ENCODE measurements at places on chromosomes 5 and 9.

- DNase-seq: peak; percentile 18
These were observed 289.6 kb downstream of the DTWD2 start for GRCh38 chr5:118698774-118699173.

- DNase-seq: no peak
These were observed 244.7 kb downstream of the SEC61B start for GRCh38 chr9:99466781-99467180.

GRCh38 chr9:16728137-16728508 is 142.3 kb downstream of the BNC2 start:
- no peak for DNase-seq

DNA sequence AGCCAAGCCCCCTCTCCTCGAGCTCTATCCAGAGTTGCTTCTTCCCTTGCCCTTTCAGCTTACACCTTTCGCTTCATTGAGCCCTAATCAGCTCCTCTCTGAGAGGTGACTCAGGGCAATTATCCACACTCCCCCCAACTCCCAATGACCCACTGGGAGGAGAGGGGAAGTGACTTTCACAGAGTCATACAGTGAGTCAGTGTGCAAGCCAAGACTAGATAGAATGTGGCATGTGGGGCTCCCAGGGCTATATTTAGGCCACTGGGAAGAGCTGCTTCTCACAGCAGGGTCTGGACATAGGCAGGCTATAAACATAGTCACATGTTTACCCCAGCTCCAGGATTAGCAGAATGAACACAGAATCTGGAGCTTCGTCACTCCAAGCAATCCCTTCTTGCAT is 57.4 kb downstream of the NRG2 start:
- DNase-seq: peak; percentile 23

- no peak for DNase-seq
These were observed 352.6 kb upstream of the PANK3 start for GRCh38 chr5:168931638-168932345.

- DNase-seq: no peak
These were observed 124.5 kb upstream of the PHYKPL start for GRCh38 chr5:178357121-178357521.

DNA sequence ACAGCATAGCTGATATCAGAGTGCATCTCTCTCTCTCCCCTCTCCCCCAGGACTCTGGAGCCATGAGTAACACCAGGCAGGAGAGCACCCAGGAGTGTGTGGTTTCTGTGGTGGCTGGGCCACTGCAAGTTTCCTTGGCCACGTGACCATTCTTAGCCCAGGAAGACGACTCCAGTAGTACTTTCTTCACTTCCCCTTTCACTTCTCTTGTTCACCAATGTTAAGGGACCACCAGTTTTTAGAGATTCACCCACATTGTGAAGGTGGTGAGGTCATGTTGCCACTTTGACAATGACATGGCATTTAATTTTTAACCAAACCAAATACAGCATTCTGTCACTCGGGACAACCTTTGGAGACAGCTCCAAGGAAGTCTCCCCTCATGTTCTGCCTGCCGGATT is 17.9 kb upstream of the DAPK1 start:
- DNase-seq: no peak

GRCh38 chr5:16160706-16161105 is 18.9 kb downstream of the MARCHF11 start:
- peak; percentile 58 for DNase-seq

GRCh38 chr5:117058740-117059139 is 484.1 kb upstream of the SEMA6A start:
- no peak for DNase-seq

- no peak for DNase-seq
These were observed 17.5 kb downstream of the TNIP1 start for GRCh38 chr5:151063142-151063989.

DNA sequence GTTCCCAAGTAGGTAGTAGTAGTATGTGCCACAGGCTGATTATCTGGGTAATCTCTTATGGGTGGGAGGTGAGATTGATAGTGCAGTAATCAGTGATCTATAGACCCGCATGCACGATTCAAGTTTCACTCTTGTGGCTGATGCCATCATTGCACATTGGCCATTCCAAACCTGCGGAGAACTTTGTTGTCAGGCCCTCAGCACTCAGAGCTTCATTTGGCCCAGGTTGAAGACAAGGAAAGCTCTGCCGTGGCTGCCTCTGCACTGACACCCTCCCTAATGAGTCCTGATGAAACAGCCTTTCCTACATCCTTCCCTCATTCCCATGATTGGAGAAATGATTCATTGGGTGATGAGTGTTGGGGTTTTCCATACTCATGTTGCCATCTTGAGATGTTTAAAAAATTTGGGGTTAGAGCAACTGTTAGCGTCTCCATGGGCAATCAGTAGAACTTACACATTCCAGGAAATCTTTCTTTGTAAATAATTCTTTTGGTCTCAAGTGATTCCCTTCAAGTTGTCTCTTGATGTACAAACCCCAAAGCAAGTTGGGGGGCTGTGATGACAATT is 22.9 kb downstream of the PROP1 start:
- DNase-seq: no peak

- DNase-seq: peak; percentile 47
These were observed 21.1 kb downstream of the CORO2A start for GRCh38 chr9:98171176-98171925.

- no peak for DNase-seq
These were observed 8.2 kb downstream of the TMEM232 start for GRCh38 chr5:110718311-110718710.

DNA sequence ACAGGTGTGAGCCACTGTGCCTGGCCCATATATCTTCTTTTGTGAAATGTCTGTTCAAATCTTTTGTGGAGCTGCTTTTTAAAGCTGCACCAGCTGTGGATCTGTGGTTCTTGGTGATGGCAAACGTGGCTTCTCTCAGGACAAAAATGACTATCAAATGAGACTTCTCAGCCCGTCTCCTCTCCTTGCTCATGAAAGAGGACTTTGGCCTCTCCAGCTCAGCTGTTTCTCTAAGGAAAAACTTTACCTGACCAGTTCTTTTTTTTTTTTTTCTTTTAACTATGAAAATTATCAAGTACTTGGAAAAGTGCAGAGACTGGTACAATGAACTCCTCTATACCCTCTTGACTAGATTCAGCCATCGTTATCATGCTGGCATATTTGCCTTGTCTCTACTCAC is 44.8 kb downstream of the RALGPS1 start:
- no peak for DNase-seq

GRCh38 chr5:150781706-150782614 is 3.4 kb downstream of the SMIM3 start:
- DNase-seq: no peak

DNA sequence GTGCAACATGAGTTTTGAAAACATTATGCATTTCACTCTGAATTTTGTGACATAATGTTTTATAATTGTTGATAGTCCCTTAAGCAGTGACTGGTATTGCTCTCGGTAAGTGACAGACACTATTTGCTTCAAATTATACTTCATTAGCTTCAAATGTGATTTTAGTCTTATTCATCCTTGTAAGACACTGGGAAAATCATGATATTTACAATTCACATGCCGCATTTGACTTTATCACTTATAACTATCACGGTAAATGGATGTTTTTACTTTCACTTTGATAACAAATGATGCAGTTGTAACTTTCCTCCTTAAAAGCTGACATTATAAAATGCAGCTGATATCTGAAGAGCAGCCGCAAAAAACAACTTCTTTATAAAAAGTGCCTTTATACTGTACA is 44.1 kb upstream of the ITGA2 start:
- DNase-seq: no peak

- DNase-seq: no peak
These were observed 212.8 kb downstream of the NXNL2 start for GRCh38 chr9:88747768-88748167.

DNA sequence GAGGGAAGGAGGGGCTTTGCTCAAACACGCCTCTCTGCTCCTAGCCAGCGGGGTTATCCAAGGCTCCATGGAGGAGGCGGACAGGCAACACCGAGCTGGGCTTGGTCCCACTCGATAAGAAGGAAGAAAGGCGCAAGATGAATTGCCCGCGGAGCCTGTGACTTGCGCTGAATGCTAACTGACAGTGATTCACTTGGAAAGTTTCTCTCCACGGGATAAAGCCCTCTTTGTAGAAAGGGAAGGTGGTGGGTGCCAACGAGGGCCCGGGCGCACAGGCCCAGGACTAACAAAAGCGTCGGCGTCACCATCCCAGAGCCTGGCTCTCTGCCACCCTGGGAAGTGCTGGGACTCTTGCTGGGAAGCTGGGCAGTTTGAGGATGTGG is 76.0 kb downstream of the VAV2 start:
- DNase-seq: no peak

GRCh38 chr5:66322786-66323528 is 178.9 kb downstream of the SREK1 start:
- no peak for DNase-seq

GRCh38 chr9:113390192-113390960 is 10.7 kb downstream of the ALAD start:
- DNase-seq: no peak

DNA sequence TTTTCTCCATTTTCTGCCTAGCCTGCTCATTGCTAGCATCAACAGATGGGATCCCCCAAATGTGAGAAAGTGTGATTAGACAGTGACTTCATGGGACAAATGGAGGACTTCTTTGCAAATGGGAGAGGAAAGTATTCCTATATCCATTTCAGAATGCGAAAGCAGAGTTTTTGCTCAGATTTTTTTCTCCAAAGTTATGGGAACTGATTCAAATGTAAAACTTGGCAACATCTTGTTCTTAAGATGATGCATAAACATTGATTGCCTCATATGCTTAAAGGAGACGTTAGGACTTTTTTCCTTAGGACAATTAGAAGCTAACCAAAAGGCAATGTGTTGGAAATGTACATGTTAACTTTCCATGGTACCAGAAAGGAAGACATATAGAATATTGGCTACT is 704.3 kb upstream of the ZNF608 start:
- no peak for DNase-seq

- no peak for DNase-seq
These were observed 19.0 kb downstream of the CMBL start for GRCh38 chr5:10288592-10289219.

DNA sequence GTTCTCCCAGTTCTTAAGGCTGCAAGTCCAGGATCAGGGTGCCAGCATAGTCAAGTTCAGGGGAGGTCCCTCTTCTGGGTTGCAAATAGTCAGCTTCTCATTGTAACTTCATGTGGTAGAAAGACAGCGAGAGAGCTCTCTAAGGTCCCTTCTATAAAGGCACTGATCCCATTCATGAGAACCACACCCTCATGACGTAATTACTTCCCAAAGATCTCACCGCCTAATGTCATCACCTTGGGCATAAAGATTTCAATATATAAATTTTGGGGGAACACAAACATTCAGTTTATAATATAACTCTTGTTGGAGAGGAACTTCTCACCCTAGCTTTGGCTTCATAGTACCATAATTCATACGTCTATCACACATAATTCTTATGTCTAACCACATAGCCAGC is 203.9 kb upstream of the VLDLR start:
- no peak for DNase-seq

DNA sequence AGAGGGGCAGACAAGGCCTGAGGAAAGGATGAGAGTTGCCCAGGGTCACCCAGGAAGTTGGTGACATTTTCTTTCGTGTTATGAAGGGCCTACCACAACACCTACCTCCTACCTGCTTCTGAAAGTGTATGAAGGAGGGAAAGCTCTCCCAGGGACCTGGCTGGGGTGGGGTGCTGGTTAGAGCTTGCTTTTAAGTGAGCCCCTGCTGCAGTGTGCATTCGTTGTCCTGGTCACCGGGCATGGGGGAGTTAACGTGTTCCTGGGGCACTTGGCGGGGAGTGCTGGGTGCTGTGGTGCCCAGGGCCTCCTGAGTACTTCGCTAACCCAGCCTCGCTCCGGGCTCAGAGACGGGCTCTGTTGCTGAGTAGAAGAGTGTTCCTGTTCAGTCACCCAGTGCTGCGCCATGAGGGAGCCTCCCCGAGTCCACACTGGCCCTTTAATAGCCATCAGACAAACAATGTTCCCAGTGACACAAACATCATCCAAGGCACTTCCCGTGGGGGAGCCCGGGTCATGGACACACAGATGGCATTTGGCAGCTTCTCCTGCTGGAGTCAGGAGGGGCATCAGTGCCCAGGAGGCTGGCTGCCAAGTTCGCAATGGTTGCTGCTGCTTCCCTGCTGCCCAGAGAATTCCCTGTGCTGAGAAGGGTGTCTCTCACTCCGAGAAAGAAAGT is 85.7 kb downstream of the AMBP start:
- no peak for DNase-seq

GRCh38 chr9:20200581-20200980 is 411.7 kb upstream of the SLC24A2 start:
- no peak for DNase-seq

GRCh38 chr9:137685035-137685740 is 66.4 kb downstream of the EHMT1 start:
- no peak for DNase-seq

DNA sequence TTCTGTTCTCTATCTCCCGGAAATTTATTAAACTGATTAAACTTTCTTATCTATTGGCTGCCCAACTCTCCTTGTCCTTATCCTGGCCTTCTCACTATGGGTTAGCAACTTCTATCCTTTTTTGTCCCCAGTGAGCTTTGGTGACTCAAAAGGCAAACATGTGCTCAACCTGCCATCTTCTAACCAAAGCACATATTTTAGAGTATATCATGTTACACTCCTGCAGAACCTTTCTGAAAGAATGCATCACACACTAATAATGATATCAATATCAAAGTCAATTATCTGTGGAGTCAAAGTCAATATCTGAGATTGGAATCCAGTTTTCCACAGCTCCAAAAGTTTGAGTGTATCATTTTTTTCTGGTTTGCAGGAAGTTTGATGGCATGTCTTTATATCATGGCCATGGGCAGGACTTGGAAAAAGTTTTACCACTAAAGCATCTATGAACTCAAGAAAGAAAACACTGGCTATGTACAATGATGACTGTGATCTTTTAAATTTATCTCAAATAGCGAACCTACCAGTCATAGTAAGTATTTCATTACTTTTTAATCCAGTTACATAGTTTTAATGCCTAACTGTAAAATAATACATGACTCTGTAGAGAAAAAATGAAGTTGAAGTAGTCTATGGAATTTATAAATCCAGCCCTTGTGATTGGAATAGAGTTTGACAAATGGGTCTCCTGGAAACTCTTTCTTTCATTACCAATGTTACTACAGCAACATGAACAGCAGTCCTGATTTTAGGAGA is 166.8 kb downstream of the DROSHA start:
- DNase-seq: no peak

GRCh38 chr5:133427121-133427777 is 185.1 kb downstream of the FSTL4 start:
- no peak for DNase-seq

DNA sequence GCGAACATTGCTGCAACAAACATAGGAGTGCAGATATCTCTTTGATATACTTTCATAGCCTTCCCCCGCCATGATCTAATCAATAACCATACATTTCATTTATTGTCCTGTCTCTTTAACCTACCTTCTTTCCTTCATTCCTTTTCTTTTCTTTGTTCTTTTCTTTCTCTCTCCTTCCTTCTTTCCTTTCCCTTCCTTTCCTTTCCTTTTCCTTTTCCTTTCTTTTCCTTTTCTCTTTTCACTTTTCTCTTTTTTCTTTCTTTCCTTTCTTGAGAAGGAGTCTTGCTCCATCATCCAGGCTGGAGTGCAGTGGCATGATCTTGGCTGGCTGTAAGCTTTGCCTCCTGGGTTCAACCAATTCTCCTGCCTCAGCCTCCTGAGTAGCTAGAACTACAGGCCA is 100.3 kb downstream of the UNC13B start:
- no peak for DNase-seq

- DNase-seq: no peak
These were observed 46.5 kb downstream of the RXRA start for GRCh38 chr9:134372581-134373267.

GRCh38 chr5:35383041-35383440 is 152.8 kb upstream of the PRLR start:
- no peak for DNase-seq
